Ascending aorta (tissue), 2 donors: ENCODE measurements at places on chromosomes 1 and 21. TPM values are rescaled to one million over a fixed set of nuclear protein-coding genes. Genes with fewer than 3 reads are reported as not detected.

CYB5RL gene
- 5.1 TPM for total RNA-seq

PRELP gene
- 142 TPM for total RNA-seq

PHC2 gene
- 222 TPM for total RNA-seq

ATAD3C gene
- not detected for total RNA-seq

SELENBP1 gene
- 102 TPM for total RNA-seq

VSIG8 gene
- total RNA-seq = not detected

RPS6KA1 gene
- total RNA-seq = 9.6 TPM

GIPC2 gene
- 0.64 TPM for total RNA-seq

SPRR2D gene
- total RNA-seq = not detected

SPRR2E gene
- total RNA-seq = not detected

EFNA1 gene
- total RNA-seq = 66.7 TPM

B3GALT6 gene
- 94.9 TPM for total RNA-seq

GJA9 gene
- total RNA-seq = not detected

PSMD4 gene
- 83.5 TPM for total RNA-seq

RIPPLY3 gene
- total RNA-seq = not detected

ESPN gene
- total RNA-seq = 2.2 TPM

ADAMTSL4 gene
- 85.3 TPM for total RNA-seq

OLFML2B gene
- 79.7 TPM for total RNA-seq

GRIK1 gene
- total RNA-seq = not detected

RNU1-1 gene
- total RNA-seq = under 0.01 TPM

SHE gene
- total RNA-seq = 107 TPM

KPRP gene
- total RNA-seq = not detected

CNR2 gene
- not detected for total RNA-seq

C8A gene
- total RNA-seq = 0.21 TPM

SYTL1 gene
- total RNA-seq = 0.21 TPM

PROX1 gene
- 0.32 TPM for total RNA-seq

AMY1C gene
- total RNA-seq = not detected

PRKCZ gene
- 1.3 TPM for total RNA-seq

GABRD gene
- not detected for total RNA-seq

CFAP45 gene
- not detected for total RNA-seq

OPTC gene
- not detected for total RNA-seq

LMX1A gene
- 1.7 TPM for total RNA-seq

C1orf232 gene
- not detected for total RNA-seq

ATP6V1G3 gene
- not detected for total RNA-seq

RNF19B gene
- 40.0 TPM for total RNA-seq

MTARC1 gene
- total RNA-seq = 2.2 TPM

IFNAR2 gene
- total RNA-seq = 30.3 TPM

RGS1 gene
- 13.0 TPM for total RNA-seq

C1orf198 gene
- total RNA-seq = 225 TPM

SGIP1 gene
- total RNA-seq = 1.6 TPM

BECN2 gene
- not detected for total RNA-seq

FNDC5 gene
- total RNA-seq = 8.9 TPM

SDC3 gene
- 51.9 TPM for total RNA-seq

DNASE2B gene
- total RNA-seq = not detected

CHRNB2 gene
- total RNA-seq = not detected

ZNF648 gene
- total RNA-seq = not detected

KDF1 gene
- not detected for total RNA-seq

ASB17 gene
- total RNA-seq = not detected

TNFRSF1B gene
- total RNA-seq = 139 TPM

OR2T27 gene
- not detected for total RNA-seq

CHI3L1 gene
- total RNA-seq = 73.8 TPM

FAM163A gene
- total RNA-seq = not detected

AK4 gene
- 29.5 TPM for total RNA-seq

CADM3 gene
- 7.0 TPM for total RNA-seq

CR1L gene
- not detected for total RNA-seq

ACTN2 gene
- 10.5 TPM for total RNA-seq

CHD1L gene
- total RNA-seq = 8.0 TPM

SLC9C2 gene
- not detected for total RNA-seq

ELF3 gene
- total RNA-seq = 0.96 TPM
